ENCODE measurements at places on chromosomes 5 and 9.

- DNase-seq = no peak
- H3K27ac ChIP-seq = no peak overlapping the region
- H3K27me3 ChIP-seq = no peaks in the 10 kb centered on the region
- H3K4me3 ChIP-seq = no peak overlapping the region
These were observed 6.8 kb upstream of the C9orf152 start for GRCh38 chr9:110214586-110215355.

GRCh38 chr9:69179037-69179436, 5.0 kb downstream of the TJP2 start:
- peaks cover 18% of the 10 kb centered on the region for H3K4me1 ChIP-seq
- DNase-seq = no peak
- H3K36me3 ChIP-seq = no peaks in the 10 kb centered on the region
- no peak overlapping the region for H3K4me3 ChIP-seq

DNA sequence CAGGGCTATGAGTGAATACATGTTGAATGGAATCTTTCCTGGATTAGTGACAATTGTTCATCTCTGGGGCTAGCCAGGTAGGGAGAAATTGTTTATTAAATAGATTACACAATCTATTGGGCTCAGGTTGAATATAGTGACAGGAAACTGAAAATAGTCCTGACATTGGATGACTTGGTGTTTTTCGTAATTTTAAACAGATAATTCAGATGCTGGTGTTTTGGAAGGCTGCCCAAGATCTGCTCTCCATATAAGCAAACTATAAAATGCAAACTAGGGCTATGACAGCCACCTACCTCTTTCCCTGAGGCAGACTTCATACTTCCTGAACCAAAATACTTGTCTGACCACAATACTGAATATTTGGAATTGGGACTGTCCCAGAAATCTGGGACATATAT, 99.1 kb downstream of the ENC1 start:
- no peak for DNase-seq
- peaks cover 5% of the 10 kb centered on the region for H3K4me1 ChIP-seq
- no peak overlapping the region for H3K4me3 ChIP-seq
- no peaks in the 10 kb centered on the region for H3K27me3 ChIP-seq
- no peak overlapping the region for H3K27ac ChIP-seq
- H3K36me3 ChIP-seq = no peaks in the 10 kb centered on the region

DNA sequence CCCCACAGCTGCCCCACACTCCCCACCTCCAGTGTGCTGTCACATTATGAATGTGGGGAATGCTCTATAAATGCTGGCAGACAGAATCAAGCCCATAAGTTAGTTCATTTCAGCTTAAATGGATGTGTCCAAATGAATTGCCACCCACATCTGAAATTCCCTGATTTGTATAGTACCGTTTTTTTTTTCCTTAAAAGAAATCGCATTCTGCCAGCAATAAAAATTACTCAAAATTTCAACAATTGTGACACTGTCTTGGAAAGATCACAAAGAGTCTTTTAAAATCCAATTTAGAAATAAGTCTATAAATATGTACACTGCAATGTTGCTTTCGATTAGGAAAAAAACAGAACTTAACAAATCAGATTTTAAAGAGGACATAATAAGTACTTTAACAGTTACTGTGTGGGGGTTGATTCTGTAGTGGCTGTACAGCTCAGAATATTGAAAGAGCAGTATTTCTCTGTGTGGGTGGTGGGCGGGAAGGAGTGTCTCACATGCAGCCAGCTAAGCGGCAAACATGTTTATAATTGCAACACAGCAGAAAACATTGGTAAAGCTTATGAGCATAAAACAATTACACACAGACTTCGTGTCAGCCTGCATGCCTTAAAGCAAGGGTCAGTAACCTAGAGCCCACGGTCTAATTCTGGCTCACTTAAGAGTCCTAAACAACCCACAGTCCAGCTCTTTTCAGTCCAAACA, 24.9 kb upstream of the CSNK1G3 start:
- H3K27ac ChIP-seq = no peak overlapping the region
- H3K4me3 ChIP-seq = no peak overlapping the region
- H3K4me1 ChIP-seq = no peaks in the 10 kb centered on the region
- no peaks in the 10 kb centered on the region for H3K27me3 ChIP-seq
- no peaks in the 10 kb centered on the region for H3K36me3 ChIP-seq

GRCh38 chr5:58187432-58188261, 272.2 kb downstream of the PLK2 start:
- no peak overlapping the region for H3K27ac ChIP-seq
- no peak for DNase-seq
- H3K27me3 ChIP-seq = no peaks in the 10 kb centered on the region
- no peak overlapping the region for H3K4me3 ChIP-seq

GRCh38 chr5:156920042-156920860, 42.8 kb downstream of the TIMD4 start:
- H3K36me3 ChIP-seq = no peaks in the 10 kb centered on the region
- H3K4me3 ChIP-seq = no peak overlapping the region
- H3K27me3 ChIP-seq = no peaks in the 10 kb centered on the region
- peak; percentile 11 for DNase-seq
- H3K4me1 ChIP-seq = peaks cover 13% of the 10 kb centered on the region
- peak overlapping the region; percentile 35 for H3K27ac ChIP-seq

DNA sequence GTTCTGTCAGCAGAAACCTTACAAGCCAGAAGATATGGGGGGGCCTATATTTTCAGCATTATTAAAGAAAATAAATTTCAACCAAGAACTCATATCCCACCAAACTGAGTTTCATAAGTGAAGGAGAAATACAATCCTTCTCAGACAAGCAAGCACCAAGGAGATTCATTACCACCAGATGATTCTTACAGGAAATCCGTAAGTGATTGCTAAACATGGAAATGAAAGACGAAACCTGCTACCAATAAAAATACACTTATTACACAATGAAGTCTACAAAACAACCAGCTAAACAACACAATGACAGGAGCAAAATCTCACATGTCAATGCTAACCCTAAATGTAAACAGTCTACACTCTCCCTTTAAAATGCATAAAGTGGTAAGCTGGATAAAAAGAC, 17.8 kb upstream of the C9orf72 start:
- no peak overlapping the region for H3K4me3 ChIP-seq
- no peak overlapping the region for H3K27ac ChIP-seq
- no peaks in the 10 kb centered on the region for H3K4me1 ChIP-seq

DNA sequence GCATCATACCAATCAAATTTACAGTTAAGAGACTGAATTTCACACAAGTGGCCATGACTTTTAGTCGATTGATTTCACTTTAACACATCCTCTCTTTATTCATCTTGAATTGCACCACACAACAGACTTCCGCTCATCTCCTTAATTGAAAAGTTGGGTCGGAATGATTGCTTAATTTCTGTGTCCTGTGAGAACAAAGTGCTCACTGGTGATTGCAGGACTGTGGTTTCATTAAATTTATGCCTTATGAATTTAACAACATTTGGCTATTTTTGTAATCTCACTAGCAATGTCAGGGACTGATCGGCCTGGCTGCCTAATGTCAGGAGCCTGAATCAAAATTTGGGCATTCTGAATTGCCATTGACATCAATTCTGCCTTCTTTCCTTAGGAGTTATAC, 1447.3 kb upstream of the ACO1 start:
- H3K36me3 ChIP-seq = no peaks in the 10 kb centered on the region
- no peaks in the 10 kb centered on the region for H3K27me3 ChIP-seq
- DNase-seq = no peak
- H3K4me3 ChIP-seq = no peak overlapping the region
- no peak overlapping the region for H3K27ac ChIP-seq

DNA sequence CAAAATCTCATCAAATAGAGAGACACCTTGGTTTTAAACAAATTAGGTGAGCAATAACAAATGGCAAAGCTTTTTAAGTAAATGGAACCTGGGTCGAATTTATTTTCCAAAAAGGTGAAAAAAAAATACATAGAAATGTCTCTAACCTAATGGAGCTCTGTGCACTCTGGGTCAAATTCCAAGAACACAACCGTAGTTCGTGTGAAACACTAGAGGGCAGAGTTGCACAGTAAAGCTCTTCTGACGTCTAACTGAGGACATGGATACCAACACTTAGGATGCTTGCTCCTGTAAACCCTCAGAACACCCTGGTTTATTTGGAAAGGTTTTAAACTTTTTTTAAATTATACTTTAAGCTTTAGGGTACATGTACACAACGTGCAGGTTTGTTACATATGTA, 18.9 kb downstream of the MARCHF11 start:
- no peaks in the 10 kb centered on the region for H3K36me3 ChIP-seq
- no peaks in the 10 kb centered on the region for H3K27me3 ChIP-seq
- no peak for DNase-seq
- no peak overlapping the region for H3K4me3 ChIP-seq
- H3K4me1 ChIP-seq = no peaks in the 10 kb centered on the region
- no peak overlapping the region for H3K27ac ChIP-seq

GRCh38 chr5:108869066-108869465, 121.4 kb downstream of the FER start:
- no peaks in the 10 kb centered on the region for H3K36me3 ChIP-seq
- no peaks in the 10 kb centered on the region for H3K27me3 ChIP-seq
- H3K27ac ChIP-seq = no peak overlapping the region
- H3K4me3 ChIP-seq = no peak overlapping the region

GRCh38 chr5:78560000-78560855, 88.3 kb downstream of the LHFPL2 start:
- H3K27ac ChIP-seq = no peak overlapping the region
- no peak overlapping the region for H3K4me3 ChIP-seq
- no peaks in the 10 kb centered on the region for H3K4me1 ChIP-seq
- no peak for DNase-seq
- H3K36me3 ChIP-seq = no peaks in the 10 kb centered on the region
- H3K27me3 ChIP-seq = no peaks in the 10 kb centered on the region

GRCh38 chr5:59231221-59231931, 648.5 kb downstream of the RAB3C start:
- H3K4me1 ChIP-seq = no peaks in the 10 kb centered on the region
- no peaks in the 10 kb centered on the region for H3K36me3 ChIP-seq
- no peaks in the 10 kb centered on the region for H3K27me3 ChIP-seq
- DNase-seq = no peak

GRCh38 chr5:141560151-141560550, 58.6 kb downstream of the DIAPH1 start:
- no peak overlapping the region for H3K4me3 ChIP-seq
- peaks cover 18% of the 10 kb centered on the region for H3K4me1 ChIP-seq
- DNase-seq = peak; percentile 25
- H3K27ac ChIP-seq = peak overlapping the region; percentile 92
- H3K36me3 ChIP-seq = no peaks in the 10 kb centered on the region
- H3K27me3 ChIP-seq = no peaks in the 10 kb centered on the region

DNA sequence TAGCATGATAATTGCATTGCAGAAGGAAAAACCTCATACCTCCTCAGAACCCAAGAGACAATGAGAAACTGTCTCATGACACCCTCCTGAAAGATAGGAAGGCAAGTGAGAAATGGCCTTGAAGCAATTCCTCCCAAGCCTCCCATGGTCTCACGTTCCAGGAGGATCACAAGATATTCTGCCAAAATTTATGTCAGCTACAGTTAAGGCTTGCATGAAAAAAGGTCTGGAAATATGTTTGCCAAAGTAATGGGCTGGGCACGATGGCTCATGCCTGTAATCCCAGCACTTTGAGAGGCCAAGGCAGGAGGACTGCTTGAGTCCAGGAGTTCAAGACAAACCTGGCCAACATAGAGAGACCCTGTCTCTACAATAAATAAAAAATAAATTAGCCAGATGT, 12.6 kb upstream of the HOMER1 start:
- H3K4me3 ChIP-seq = no peak overlapping the region
- H3K27ac ChIP-seq = no peak overlapping the region
- H3K36me3 ChIP-seq = no peaks in the 10 kb centered on the region
- no peaks in the 10 kb centered on the region for H3K27me3 ChIP-seq
- H3K4me1 ChIP-seq = no peaks in the 10 kb centered on the region

- H3K4me3 ChIP-seq = no peak overlapping the region
- H3K36me3 ChIP-seq = peaks cover 55% of the 10 kb centered on the region
- no peaks in the 10 kb centered on the region for H3K4me1 ChIP-seq
- H3K27me3 ChIP-seq = no peaks in the 10 kb centered on the region
These were observed 37.8 kb downstream of the ICE1 start for GRCh38 chr5:5460311-5460710.

DNA sequence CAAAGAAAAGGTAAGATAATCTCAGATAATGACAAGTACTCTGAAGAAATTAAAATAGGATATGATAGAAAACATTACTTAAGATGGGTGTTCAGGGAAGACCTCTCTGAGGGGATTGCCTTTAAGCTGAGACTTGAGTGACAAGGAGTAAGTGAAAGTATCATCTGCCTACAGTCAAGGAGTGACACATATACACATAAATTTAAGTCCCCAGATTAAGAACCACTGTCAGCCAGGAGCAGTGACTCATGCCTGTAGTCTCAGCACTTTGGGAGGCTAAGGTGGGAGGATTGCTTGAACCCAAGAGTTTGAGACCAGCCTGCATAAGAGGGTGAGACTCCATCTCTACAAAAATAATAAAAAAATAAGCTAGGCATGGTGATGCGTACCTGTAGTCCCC, 19.7 kb upstream of the ANKHD1 start:
- no peak overlapping the region for H3K4me3 ChIP-seq
- H3K27ac ChIP-seq = no peak overlapping the region
- H3K4me1 ChIP-seq = no peaks in the 10 kb centered on the region

- H3K4me1 ChIP-seq = no peaks in the 10 kb centered on the region
- H3K27me3 ChIP-seq = no peaks in the 10 kb centered on the region
- DNase-seq = no peak
- H3K27ac ChIP-seq = no peak overlapping the region
- no peaks in the 10 kb centered on the region for H3K36me3 ChIP-seq
These were observed 72.2 kb downstream of the PTTG1 start for GRCh38 chr5:160493806-160494338.

DNA sequence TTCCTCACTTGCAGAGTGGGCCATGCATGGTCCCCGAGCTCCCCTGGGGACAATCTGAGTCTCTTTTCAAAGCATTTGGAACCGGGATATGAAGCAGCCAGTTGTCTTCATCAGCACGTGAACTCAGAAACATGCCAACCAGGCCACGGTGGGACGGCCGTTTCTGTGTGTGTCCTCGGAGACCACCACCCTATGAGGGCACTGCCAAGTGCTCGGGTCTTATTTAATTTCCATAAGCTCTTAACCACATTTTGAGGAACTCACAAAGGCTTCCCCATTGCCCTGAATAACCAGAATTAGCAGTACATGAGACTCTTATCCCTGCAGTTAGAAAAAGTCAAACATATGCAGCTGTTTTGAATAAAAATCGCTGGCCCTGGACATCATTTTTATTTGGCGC, 60.1 kb downstream of the OTULIN start:
- no peak overlapping the region for H3K27ac ChIP-seq
- DNase-seq = no peak
- H3K36me3 ChIP-seq = no peaks in the 10 kb centered on the region
- H3K4me1 ChIP-seq = no peaks in the 10 kb centered on the region

DNA sequence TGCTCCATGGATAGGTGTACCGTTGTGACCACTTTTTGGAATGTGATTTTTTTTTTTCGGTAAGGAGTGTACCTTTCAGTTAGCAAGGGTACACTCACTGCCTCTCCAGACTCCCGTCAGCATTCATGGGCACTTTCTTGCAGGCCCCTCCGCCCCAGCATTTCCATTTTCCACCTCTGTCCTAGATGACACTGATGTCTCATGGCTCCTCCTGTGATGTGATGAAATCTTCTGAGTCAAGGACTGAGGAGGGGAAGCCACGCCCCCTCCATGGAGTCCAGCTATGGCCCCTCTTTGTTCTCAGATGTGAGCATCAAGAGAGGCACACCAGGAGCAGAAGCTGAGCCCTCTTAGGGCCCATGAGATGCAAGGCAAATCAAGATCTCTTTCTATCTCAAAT, 61.8 kb downstream of the CTSL start:
- no peak for DNase-seq
- H3K27me3 ChIP-seq = no peaks in the 10 kb centered on the region
- no peak overlapping the region for H3K4me3 ChIP-seq
- H3K27ac ChIP-seq = no peak overlapping the region
- H3K4me1 ChIP-seq = no peaks in the 10 kb centered on the region

- H3K36me3 ChIP-seq = no peaks in the 10 kb centered on the region
- no peak overlapping the region for H3K4me3 ChIP-seq
- H3K27ac ChIP-seq = no peak overlapping the region
- no peaks in the 10 kb centered on the region for H3K4me1 ChIP-seq
- no peaks in the 10 kb centered on the region for H3K27me3 ChIP-seq
These were observed 589.9 kb downstream of the DNAH5 start for GRCh38 chr5:13354611-13355010.
